ENCODE measurements at places on chromosomes 11 and 22.

GRCh38 chr11:79960461-79960860 lies 519.6 kb upstream of the TENM4 start:
- no peak for DNase-seq

DNA sequence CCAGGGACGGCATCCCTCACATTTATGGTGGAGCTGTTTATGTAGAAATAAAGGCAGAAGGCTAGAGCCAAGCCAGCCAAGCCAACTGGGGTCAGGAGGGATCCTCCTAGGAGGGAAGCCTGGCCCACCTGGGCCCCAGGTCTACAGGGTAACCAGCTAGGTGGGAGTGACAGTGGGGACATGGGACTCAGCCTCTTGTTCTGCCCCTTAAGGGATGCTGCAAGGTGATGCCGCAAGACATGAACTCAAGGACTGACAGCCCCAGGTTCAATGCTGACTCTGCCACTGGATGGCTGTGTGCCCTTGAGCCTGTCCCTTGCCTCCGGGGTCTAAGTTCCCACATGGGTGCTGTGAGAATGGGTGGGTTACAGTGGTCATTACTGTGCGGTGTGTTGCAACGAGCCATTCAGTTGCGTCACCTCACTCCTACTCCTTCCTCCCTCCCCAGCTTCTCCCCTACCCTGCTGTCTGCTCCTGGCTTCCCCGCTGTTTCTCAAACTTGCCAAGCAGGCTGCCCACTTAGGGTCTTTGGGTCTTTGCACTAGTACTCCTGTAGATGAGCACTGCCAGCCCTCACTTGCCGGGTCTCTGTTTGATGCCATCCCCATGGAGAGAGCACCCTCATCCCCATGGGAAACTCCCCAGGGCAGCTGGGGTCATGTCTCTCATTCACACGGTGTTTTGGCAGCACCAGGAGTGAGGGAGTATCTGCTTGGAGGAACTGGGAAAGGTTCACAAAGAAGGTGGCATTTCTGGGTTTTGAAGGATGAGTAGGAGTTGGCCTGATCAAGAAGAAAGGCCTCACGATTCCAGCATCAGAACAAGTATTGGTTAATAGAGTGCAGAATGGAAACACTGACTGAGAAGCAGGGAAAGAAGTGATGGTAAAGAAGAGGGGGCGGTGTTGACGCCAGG lies 43.0 kb upstream of the RTL6 start:
- DNase-seq: no peak

GRCh38 chr22:30212363-30212995 lies 34.1 kb downstream of the LIF start:
- DNase-seq: peak; percentile 76

DNA sequence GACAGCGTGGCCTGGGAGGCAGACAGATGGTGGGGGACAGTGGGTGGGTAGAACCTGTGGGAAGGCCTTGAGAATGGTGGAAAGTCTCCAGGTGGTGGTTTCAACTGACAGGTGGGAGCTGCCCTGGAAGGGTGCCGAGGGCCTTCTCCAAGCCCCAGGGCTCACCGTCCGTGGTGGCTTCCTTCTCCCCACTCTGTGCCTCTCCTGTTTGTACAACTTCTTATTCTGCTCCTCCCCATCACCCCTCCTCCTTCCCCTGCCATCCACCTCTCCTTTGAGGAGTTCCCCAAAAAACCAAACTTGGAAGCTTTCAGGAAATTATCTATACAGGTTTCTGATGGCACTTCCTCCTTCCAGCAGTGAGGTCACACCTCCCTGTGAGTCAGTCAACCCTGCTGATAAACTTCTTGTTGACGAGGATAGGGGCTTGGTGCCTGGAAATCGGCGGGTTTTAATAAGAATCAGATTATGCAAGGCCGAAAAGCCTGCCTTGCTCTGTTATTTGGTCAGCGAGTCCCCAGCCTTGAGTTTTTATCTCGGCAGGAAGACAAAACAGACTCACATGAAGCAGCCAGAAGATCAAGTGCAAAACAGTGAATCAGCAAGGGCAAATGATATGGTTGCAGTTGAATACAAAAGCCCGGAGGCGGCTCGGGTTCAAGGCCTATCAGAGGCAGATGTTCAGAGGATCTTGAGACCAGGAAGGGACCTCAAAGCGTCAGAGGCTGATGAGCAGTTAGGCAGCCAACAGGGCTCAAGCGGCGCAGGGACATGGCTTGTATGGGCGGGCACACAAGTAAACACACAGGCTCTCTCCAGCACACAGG lies 9.5 kb upstream of the ST3GAL4 start:
- DNase-seq: no peak

DNA sequence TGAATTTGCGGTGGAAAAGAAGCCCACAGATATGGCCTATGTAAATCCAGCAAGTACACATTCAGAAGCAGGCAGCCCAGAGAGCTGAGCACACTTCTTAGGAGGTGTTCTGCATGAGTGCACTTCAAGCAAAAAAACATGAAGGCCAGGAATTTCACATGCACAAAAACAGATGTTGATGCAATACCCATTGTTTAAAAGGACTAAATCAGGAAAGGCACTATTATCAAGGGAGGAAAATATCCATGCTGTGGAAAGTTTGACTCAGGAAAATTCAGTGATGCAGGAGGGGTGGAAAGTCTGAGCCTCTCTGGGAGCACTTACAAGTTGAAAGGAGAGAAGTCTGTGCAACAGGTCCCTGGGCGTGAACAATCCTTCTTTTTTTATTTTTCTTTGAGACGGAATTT lies 15.8 kb upstream of the CARS1 start:
- no peak for DNase-seq

DNA sequence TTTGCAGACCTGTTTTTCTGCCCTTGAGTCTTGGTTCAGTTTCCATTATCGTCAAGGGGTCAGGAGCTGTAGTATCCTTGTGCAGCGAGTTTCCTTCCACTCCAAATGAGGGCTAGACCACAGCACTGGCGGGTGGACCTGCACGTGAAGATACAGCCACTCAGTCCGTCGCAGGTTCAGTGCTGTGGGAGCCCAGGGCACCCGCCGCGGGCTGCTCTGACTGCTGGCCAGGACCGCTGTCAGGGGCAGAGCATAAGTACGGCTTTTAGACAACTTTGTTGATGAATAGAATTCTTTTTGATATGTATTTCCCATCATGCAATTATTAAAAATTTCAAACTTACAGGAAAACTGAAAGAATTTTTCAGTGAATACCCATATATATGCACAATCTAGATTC lies 56.6 kb downstream of the NF2 start:
- no peak for DNase-seq

- peak; percentile 54 for DNase-seq
These were observed 945 bp downstream of the ROBO3 start for GRCh38 chr11:124865902-124866851.

GRCh38 chr11:77723024-77723423 lies 85.4 kb upstream of the CLNS1A start:
- no peak for DNase-seq

DNA sequence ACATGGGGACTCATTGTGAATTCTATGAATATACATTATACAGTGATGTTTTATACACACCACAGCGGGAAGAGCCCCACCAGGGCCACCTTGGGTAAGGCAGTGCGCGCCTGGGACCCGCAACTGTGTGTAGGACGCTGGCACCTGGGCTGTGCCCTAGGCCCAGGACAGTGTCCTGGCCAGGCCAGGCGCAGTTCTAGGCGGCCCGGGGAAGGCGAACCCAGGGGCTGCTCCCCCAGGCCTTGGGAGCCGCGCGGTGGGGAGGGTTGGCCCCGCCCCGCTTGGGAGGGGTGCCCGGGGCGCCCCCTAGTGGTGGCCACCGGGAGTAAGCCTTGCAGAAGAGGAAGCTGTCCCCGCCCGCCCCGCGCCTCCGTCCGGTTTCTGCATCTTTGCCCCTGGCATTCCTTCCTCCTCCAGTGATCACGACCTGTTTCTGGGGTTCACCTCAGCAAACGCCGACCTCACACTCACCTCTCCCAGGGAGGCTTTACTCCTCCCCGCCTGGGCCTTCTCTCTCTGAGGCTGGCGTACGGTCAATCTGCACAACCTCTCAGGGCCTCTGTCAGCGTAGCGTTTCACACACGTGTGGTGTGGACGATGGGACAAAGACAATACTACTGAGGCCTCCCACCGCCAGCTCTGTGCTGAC lies 9.5 kb upstream of the EHD1 start:
- DNase-seq: peak; percentile 70

- DNase-seq: no peak
These were observed 525.7 kb upstream of the CNTN5 start for GRCh38 chr11:98495016-98495415.

DNA sequence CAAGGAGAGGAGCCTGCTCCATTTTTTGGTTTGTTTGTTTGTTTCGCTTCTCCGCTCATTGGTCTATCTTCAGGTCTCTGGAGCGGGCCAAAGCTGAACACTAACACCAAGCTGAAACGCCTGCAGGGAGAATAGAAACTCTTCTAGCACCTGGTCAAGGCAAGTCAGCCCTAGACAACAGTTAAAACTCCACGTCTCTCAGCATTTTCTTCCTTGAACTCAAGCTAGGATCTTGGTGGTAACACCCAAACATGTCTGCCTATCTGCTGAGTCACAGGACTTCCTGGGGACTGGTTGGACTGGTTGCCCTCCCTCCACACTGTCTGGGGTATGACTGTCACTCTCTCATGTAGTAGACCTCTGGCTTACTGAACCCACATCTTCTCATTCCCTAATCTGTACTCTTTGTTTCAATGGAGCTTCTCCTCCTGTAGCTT lies 23.9 kb upstream of the RBFOX2 start:
- DNase-seq: no peak

GRCh38 chr11:86134580-86135318 lies 65.9 kb upstream of the PICALM start:
- no peak for DNase-seq

GRCh38 chr11:117833401-117833891 lies 8.9 kb upstream of the FXYD2 start:
- DNase-seq: no peak

DNA sequence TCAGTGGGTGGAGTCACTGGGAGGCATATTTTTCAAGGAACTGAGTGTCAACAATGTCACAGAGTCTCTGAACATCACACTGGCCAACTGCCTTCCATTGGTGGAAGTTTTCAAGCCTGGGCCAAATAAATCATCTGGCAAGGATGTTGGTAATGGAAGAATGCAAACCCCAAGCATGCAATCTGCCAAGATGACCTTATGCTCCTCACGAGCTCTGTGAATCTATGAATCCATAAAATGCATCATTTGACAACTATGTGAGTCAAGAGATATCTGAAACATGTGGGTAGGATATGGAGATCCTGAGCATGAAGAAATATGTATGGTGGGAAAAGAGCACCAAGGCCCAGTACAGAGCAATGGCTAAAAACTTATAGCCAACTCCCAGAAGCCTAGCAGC lies 122.2 kb downstream of the PLEKHA7 start:
- no peak for DNase-seq

- no peak for DNase-seq
These were observed 151.8 kb upstream of the CCDC90B start for GRCh38 chr11:83437939-83438338.

GRCh38 chr11:91261513-91261912 lies 963.1 kb upstream of the FAT3 start:
- DNase-seq: no peak

- peak; percentile 65 for DNase-seq
These were observed 43.5 kb downstream of the GGTLC2 start for GRCh38 chr22:22687638-22688500.

DNA sequence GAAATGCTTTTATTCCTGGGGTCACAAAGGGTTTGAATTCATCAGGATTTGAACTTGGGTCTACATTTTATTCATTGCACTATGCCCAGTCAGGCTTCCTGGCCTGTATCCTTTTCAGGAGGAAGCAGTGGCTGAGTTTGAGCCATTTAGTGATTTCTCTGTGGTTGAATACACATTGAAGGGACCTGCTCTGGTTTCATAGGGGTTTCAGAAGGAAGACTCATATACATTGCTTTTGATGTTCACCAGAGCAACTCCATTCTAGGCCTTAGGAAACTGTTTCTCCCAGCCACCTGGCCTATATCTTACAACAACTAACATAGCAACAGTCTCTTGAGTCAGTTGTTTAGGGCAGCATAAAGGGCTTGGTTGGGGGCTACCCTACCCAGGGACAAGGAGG lies 165.7 kb downstream of the INSC start:
- no peak for DNase-seq

GRCh38 chr11:91536366-91536765 lies 688.3 kb upstream of the FAT3 start:
- DNase-seq: no peak
